ENCODE measurements at places on chromosomes 16 and 17.

- DNase-seq, result no peak
Measured at GRCh38 chr16:49855822-49856671, at the start of gene ZNF423. TSS of gene ZNF423 (minus strand) at chr16:49856112. CDS start at chr16:49855774, 338 bp downstream.

GRCh38 chr17:36935671-36936454, 1.4 kb upstream of the LHX1 start:
- no peak for DNase-seq

DNA sequence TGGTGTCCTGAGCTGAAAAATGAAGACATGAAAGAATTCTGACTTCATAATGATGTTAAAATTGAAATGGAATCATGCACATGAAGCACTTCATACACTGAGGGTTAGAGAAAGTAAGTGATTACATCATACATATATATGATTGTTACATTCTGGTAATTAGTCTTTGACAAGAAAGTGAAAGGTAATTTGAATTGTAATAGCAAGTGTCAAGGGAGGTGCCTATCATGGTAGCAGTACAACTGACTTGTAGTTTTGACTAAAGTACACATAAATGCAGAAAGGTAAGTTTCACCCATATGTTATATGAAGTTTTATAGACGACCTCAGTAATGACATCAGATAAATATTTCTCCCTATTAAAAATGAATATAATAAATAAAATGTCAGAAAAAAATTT, 1325.0 kb upstream of the GOT2 start:
- DNase-seq, result no peak

GRCh38 chr16:2743007-2743810, 9.2 kb upstream of the SRRM2 start:
- no peak for DNase-seq

DNA sequence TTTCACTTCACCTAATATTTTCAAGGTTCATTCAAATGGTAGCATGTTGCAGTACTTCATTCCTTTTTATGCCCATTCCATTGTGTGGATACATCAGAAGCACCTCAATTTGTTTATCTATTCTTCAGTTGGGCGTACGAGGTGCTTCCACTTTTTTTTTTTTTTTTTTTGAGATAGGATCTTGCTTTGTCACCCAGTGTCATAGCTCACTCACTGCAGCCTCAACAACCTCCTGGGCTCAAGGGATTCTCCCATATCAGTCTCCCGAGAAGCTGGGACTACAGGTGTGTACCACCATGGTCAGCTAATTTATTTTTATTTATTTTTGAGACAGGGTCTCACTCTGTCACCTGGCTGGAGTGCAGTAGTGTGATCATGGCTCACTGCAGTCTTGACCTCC, 22.5 kb upstream of the SPNS3 start:
- DNase-seq, result no peak

GRCh38 chr17:77419547-77420094, 278.9 kb downstream of the SEC14L1 start:
- DNase-seq, result no peak

- no peak for DNase-seq
Measured at GRCh38 chr17:19453296-19453695, 42.3 kb downstream of the RNF112 start.

DNA sequence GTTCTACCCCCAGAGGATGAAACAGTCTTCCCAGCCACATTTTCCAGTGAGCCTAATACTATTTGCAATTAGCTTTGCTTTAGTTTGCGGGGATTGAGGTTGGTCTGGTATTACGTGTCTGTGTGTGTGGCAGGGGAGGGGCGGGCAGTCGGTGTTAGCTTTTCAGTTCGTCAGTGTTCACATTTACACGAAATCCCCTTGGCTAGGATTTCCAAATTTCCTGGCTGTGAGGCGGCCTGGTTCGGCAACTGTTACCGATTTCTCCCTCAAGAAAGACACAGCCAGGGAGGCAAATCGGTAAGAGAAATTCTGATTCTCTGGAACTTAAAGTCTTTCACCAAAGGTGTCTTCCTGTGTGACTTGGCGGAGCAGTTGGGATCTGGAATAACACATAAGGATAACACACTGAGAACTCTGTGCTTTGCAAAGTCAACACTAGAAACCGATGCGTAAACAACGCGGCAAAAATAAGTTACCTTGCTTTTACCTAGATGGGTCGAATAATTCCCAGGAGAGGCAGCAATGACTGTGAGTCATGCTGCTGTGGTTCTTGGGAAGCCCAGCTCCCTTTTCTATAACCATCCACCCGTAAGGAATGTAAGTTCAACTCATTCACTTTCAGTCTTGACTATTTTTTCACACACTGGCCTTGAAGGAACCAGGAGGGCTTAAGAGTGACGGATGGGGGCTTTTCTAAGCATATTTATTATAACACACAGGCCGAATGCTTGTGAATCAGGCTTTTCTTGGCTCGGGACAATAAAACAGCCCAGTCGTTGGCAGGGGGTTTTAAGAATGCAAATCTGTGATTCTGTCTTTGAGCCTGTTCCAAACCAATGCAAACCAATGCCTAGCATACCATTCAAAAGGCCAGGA, 24.2 kb downstream of the GPRC5B start:
- no peak for DNase-seq

- DNase-seq, result no peak
Measured at GRCh38 chr16:52652033-52652432, 105.1 kb upstream of the TOX3 start.

DNA sequence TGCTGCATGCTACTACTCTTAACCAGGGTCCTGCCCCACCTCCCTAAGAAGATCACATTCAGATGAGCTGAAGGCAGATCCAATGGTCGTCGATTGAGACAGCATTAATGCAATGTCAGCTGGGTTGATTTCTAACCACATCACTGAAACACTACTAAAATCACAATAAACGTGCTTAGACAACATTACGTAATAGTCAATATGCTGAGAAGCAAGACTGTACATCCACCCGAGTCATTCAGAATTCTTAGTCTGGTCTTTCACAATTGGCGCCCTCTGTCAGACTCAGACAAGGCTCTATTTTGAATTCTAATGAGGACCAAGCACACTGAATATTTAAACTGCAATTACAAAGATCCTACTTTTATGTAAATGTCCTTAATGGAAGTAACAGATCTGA, 205.2 kb downstream of the STX8 start:
- no peak for DNase-seq

- DNase-seq, result peak; percentile 22
Measured at GRCh38 chr16:67481561-67482232, 740 bp upstream of the ATP6V0D1 start.

GRCh38 chr17:59601130-59601529, 18.6 kb upstream of the CLTC start:
- DNase-seq, result no peak

DNA sequence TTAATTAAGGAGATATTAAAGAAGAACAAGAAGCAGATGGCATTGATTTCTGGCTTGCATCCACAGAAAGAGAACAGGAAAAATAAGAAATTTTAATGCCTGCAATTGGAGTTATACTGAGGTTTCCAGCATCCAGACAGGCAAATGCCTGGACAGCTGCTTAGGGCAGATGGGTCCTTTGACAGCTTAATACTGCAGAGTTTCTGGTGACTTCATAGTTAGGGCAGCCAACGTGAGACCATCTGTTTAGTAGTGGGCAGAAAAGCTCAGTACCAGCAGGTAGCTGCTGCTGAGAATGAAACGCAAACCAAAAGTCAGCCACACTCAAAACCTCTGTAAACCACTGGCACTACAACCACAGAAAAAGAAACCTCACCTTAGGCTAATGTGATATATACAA, 109.8 kb downstream of the CDK5R1 start:
- no peak for DNase-seq

DNA sequence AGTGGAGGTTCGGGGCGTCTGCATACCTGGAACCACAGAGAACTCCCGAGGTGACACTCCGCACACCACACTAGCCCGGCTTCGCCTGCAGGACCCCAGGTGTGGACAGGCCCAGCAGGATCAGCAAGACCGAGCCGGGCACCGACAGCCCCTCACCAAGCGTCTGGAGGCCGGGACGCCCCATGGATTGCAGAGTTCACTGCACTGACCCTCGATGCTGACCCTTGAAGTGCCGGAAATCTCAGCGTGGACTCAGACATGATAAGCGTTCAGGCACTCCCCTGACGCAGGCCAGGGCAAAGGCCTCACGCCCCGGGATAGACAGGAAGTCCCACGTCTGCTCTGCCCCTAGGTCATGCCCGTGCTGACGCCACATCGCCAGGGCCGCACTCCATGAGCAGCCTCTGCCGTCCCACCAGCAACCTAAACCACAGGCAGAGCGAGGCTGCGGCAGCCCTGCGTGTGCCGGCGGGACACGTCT, 26.0 kb downstream of the ACSF3 start:
- DNase-seq, result no peak

- peak; percentile 41 for DNase-seq
Measured at GRCh38 chr17:44919885-44920564, 4.7 kb upstream of the GFAP start.

DNA sequence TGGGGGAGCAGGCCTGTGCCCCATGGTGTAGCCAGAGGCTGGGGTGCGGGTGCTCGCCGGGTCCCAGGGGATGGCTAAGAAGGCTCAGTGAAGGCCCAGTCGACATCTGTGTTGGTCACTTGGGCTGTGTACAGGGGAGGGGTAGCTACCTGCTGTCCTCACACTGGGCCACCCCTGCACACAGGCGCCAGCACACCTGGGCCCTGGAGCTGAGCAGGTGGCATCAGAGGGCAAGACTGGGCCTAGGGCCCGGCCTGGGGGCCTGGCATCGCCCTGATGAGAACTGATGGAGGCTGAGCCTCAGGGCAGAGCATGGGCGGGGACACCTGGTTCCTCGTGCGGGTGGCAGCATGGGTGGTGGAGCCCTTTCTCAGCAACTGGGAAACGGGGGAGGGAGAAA, 870 bp upstream of the CTRB2 start:
- no peak for DNase-seq

DNA sequence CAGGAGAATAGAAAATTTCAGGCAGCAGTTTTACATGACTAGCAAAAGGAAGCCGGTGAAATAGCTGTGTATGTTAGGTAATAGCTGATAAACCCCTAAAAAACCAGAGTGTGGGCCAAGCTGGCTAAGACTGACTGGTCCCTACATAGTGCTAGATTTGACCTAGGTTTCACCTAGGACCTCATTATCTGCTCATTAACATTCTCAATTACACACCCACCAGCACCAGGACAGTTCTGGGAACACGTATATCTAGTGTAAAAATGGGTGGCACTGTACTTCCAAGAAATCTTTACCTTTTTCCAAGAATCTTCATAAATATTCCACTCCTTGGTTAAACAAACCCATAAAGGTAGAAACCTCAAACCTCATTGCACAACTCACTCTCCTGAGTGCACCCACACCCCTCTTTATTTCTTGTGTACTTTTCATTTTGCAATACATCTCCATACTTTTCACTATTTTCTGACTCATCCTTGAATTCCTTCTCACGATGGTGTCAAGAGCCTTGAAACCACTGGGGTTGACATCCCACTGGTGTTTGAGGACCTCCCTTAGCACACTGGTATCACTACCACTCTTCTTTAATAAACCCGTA, 262.7 kb upstream of the KCNJ16 start:
- no peak for DNase-seq

DNA sequence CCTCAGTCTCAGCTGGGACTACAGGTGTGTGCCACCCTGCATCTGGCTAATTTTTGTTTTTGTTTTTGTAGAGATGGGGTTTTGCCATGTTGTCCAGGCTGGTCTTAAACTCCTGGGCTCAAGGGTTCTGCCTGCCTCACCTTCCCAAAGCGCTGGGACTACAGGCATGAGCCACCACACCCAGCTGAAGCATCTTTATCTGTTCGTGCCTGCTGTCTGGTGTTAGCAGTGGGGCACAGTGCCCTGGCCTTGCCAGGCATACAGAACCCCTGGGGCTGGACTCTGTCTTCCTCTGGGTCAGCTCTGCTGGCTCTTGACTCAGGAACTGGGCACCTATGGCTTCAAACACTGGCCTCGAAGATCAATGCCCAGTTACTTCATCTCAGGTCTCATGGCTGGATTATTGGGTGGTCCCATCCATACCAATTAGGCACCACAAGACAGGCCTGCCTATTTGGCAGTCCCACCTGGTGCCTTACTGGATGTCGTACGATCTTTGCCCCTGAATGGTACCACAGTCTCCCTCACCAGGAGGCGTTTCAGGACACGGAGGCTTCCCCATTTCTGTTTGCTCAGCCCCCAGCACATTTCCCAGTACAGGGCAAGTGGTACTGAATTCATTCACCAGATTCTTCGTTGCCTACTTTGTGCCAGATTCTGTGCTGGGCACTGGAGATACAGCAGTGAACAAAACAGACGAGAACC, 99.3 kb downstream of the RAB11FIP4 start:
- DNase-seq, result no peak

DNA sequence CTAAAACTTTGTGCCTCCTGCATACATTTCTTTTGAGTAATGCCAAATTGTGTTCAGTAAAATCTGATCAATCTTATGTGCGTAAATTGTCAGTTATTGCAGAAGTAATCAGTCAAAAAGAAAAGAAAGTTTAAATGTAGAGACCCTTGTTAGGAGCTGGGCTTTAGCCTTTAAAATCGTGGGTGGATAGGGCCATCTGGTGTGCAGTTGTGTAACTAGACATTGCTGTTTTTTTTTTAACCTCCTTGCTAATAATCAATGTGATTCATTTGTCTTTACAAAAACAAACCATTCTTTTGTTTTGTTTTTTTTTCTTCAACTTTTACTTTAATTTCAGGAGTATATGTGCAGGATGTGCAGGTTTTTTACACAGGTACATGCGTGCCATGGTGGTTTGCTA, 5.3 kb upstream of the WWOX start:
- DNase-seq, result no peak

DNA sequence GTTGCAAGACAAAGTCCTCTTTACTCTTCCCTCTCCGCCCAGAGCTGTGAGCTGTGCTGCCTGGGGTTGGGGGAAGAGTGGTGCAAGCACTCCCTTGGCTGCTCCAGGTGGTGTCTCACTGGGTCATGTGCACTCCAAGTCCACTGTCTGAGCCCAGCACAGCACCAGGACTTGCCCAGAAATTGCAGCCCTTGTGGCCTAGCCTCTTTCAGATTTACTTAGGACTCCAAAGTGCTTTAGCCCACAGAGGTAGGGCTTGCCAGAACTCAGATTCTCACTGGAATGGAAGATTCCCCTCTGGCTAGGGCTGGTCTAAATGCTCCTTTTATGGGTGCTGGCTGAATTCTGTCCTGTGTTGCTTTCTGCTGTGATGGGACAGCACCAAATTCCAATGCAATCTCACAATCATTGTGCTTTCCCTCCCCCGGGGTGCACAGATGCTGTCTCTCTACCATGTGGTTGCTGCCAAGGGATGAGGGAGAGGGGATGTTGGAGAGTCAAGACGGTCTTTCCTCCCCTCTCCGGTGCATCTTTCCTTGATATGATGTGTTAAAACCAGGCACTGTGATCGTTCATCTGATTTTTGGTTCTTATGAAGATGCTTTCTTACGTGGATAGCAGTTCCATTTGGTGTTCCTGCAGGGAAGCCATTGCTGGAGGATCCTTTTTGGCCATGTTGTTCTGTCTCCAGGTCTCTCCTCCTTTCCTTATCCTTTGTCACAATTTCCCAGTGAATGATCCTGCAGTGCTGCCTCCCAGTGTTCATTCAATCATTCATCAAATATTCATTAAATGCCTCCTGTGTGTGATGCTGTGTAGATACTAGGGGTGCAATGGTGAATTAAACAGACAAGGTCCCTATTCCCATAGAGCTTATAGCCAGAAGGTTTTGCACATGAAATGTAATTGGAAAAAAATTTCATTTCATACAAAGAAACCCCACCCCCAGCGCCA, 216.3 kb downstream of the SPECC1 start:
- no peak for DNase-seq

All from effector CD4-positive, alpha-beta T cell (primary cell).